ENCODE measurements at places on chromosomes 2 and 18.

GRCh38 chr2:157413326-157414035 is 30.4 kb downstream of the CYTIP start:
- no peak for DNase-seq

DNA sequence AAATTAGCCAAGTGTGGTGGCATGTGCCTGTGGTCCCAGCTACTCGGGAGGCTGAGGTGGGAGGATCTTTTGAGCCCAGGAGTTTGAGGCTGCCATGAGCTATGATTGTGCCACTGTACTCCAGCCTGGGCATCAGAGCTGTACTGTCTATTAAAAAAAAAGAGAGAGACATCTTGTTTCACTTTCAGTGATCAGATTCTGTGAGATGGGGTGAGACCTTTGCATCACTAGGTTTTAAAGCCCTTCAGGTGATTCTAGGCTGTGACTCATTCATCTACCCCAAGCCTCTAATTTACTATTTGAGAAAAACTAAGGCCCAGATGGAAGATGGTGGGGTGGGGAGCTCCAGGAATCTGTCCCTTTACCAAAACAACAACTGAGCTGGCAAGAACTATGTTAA is 7.1 kb downstream of the C2orf92 start:
- no peak for DNase-seq

- DNase-seq = no peak
Observed at GRCh38 chr18:63105636-63106316, 213.8 kb downstream of the BCL2 start.

- no peak for DNase-seq
Observed at GRCh38 chr2:71789556-71790204, 336.3 kb downstream of the DYSF start.

GRCh38 chr2:223363085-223363484 is 239.1 kb downstream of the SCG2 start:
- no peak for DNase-seq

DNA sequence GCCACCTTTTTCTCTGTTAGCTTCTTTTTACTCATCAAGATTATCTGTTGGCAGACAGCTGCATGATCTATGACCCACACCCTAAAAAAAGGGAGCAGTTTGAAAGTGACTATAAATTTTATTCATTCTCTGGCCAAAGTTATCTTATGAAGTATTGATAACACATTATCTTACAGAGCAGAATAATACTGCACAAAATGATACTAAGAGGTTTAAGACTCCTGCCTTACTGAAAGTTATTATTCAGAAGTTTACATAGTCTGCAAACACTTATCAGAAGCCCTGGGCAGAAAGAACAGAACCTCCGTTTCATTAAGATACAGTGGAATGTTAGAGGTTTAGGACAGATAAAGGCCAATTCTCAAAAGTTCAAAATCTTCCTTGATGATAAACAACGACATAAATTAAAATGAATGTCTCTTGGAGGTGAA is 78.2 kb downstream of the ZEB2 start:
- DNase-seq = no peak

Data from retina (tissue), 1 donor.